ENCODE measurements at places on chromosomes 3 and 15.

DNA sequence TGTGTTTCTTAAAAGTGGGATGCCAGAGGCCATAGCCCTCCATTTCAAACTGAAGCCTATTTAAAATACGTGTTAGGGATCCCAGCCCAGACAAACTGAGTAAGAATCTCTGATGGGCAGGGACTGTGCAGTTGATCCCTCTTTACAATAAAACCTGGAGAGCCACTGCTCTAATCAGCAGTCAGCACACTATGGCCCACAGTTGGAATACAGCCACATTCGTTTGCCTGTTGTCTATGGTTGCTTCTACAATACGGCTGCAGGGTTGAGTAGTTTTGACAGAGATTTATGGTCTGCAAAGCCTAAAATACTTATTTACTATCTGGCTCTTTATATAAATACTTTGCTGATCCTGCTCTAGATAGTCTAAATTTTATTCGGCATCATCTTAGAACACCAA lies 32.4 kb downstream of the TJP1 start:
- DNase-seq: no peak

- DNase-seq: no peak
These were observed 26.9 kb upstream of the NR2F2 start for GRCh38 chr15:96303503-96304056.

DNA sequence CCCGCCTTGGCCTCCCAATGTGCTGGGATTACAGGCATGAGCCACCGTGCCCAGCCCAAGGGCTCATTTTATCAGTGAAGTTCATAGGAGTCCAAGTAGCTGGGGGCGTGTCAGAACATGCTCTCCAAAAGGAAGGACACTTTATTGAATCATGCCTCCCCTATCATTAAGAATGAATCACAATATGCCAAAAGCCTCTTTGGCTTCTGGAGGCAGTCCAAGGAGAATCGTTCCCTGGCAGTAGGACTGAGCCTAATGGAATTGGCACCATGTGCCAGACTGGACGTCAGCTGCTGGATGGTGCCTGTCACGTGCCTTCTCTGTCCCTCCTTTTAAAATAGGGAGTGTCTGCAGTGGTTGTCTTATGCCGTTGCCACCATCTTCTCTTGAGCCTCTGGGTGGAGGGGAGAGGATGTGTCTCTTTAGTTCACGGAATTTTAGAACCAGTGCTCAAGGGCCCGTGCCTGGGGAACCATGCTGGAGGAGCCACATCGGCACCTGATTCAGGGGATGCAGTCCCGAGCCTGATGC lies 234.7 kb upstream of the LYSMD4 start:
- peak; percentile 3 for DNase-seq

GRCh38 chr3:38267662-38268061 lies 2.0 kb downstream of the SLC22A13 start:
- no peak for DNase-seq

GRCh38 chr3:54484334-54484733 lies 362.0 kb downstream of the CACNA2D3 start:
- DNase-seq: no peak
